ENCODE measurements at places on chromosomes 3 and 15.

DNA sequence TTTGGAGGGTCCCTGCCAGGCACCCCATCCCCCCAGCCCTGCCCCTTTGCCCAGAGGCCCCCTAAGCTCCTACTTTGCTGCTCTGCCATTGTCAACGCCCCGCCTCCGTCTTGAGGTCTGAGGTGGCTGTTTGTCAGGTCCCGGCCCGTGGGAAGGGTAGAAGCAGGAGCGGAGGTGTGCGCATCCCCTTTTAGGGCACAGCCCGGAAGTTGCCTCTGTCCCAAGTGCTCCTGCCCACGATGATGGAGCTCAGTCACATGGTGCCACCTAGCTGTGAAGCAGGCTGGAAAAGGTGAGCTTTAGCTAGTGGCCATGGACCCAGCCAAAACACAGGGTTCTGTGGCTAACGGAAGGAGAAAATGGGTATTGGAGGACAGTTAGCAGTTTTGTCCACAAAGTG lies 28.5 kb upstream of the LCTL start:
- DNase-seq = no peak

DNA sequence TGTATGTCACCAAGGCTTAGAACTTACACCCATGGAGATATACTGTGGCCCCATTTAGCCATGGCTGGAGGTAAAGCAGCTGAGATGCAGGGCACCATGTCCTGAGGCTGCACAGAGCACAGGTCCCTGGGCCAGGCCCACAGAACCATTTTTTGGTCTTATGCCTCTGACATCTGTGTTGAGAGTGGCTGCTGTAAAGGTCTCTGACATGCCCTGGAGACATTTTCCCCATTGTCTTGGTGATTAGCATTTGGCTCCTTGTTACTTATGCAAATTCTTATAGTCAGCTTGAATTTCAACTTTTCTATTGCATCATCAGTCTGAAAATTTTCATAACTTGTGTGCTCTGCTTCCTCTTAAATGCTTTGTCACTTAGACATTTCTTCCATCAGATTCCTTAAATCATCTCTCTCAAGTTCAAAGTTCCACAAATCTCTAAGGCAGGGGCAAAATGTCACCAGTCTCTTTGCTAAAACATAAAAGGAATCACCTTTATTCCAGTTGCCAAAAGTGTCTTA lies 701.3 kb downstream of the EPHA3 start:
- no peak for DNase-seq

DNA sequence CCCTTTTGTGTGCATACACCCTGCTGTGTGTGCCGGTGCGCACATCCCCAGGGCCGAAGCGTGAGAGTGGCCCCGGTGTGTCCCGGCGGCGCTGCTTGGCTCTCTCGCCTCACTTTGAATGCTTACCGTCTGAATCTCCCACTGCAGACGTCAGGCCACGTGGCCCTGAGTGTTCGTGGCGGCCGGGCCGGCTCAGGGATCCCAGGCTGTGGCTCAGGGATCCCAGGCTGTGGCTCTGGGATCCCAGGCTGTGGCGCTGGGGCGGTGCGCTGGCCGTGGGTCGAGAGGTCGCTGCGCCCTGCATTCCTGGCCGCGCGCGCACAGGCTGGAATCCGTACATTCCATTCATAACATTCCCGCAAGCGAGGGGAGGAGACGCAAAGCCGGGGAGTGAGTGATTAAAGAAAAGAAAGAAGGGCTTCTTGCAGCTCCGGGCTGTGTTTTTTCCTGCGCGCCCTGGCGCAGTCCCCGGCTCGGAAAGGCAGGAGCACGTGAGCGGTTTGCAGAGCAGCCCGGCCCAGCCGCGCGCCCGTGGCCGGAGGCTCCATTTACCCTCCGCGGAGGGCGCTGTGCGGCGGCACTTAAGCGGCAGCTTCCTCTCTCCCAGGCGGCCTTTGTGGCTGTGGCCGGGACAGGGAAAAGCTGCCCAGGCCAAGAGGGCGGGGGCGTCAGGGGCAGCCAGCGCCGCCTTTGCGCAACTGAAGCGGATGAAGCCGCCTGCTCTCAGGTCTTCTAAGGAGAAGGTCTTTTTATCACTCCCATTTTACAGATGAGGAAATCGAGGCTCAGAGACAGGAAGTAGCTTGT lies 87.0 kb upstream of the ALDH1L1 start:
- DNase-seq = no peak

GRCh38 chr3:135447483-135447882 lies 518.0 kb upstream of the PPP2R3A start:
- DNase-seq = no peak

DNA sequence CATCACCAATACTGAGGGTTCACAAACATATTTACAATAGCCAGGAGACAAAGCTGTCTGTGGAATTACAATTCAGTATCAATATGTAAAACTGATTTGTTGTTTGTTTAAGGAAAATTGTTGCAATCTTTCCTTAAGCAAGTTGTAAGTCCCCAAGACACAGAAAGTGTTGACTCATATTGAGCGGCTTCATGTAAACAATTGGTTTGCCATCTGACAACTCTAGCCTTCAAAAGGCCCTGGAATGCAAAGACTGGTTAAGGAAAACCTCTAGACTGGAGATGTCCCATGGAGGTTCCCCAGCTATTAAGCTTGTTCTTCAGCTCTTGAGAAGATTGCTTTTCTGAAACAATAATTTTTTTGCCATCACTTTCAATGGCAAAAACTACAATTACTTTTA lies 283.7 kb upstream of the PROK2 start:
- DNase-seq = no peak

DNA sequence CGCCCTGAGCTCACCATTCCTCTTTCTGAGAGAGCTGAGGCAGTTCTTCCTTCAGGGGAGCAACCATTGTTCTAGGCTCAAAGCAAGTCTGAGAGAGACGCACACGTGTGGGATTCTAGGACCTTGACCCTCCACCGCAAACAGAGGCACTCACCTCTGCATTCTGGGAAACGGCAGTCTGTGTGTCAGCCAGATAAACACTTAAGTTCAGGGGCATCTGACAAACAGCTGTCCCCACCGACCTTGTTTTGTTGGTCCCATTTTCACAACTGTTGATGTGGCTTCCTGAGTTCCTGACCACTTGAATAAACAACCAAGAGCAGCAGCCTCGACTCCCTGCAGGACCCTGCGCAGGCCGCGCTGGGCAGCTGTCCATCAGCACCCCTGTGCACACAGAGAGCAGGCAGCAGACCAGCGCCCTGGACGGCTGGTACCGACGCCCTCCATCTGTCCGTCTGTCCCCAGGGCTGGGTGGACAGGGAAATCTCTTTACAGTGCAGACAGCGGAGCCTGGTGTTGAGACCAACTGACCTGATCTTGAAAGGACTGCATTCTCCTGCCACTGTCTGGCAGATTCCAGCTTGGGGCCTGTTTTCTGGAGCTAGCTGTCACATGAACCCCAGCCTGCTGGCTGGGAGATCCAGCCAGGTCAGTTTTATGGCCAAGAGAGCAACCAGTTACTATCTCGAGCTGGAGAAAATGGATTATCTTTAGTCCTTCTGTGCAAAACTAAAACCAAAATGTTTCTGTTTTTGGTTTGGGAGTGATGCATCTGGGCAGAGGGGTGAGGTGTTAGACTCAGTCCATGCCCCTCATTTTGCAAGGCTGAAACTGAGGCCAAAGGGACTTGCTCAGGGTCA lies 64.2 kb downstream of the FAM43A start:
- no peak for DNase-seq

DNA sequence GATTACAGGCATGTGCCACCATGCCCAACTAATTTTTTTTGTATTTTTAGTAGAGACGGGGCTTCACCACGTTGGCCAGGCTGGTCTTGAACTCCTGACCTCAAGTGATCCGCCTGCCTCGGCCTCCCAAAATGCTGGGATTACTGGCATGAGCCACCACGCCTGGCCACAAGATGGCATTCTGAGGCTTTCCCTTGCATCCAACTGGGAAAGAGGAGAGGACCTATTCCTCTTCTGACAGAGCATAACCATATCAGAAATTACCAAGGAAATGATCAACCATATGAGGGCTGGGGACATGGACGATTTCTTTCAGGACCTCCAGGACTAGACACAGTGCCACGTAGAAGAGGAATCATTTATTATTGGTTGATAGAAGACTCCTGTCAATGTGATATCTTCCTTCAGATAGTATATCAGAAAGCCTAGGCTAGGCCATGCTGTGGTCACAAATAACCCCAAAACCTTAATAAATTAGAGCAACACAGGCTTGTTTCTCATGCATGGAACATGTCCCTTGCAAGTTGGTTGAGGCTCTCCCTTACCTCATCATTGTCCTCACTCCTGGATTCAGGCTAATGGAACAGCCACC lies 372.3 kb upstream of the IL12A start:
- no peak for DNase-seq

GRCh38 chr3:108486941-108487340 lies 23.5 kb downstream of the MYH15 start:
- no peak for DNase-seq

DNA sequence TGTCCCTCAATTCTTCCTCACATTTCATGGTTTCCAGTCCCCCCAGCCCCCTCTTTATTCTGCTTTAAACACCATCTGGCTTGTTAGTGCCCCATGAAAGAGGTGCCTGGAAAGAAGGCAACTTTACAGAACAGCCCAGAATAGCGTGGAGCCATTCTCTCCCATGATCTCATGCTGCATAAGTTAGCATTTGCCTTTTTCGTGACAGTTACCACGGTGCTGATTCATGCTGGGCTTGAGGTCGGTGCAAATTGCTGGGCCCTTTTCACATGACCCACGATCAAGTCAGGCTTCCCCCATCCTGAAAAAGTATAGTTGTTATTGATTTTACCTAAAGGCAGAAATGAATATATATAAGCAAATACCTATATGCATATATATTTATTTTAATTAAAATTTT lies 29.6 kb downstream of the SQOR start:
- DNase-seq = no peak

GRCh38 chr15:51846463-51847230 lies 17.2 kb downstream of the TMOD3 start:
- no peak for DNase-seq

- DNase-seq = no peak
These were observed 502.9 kb downstream of the SHQ1 start for GRCh38 chr3:72345237-72345878.

DNA sequence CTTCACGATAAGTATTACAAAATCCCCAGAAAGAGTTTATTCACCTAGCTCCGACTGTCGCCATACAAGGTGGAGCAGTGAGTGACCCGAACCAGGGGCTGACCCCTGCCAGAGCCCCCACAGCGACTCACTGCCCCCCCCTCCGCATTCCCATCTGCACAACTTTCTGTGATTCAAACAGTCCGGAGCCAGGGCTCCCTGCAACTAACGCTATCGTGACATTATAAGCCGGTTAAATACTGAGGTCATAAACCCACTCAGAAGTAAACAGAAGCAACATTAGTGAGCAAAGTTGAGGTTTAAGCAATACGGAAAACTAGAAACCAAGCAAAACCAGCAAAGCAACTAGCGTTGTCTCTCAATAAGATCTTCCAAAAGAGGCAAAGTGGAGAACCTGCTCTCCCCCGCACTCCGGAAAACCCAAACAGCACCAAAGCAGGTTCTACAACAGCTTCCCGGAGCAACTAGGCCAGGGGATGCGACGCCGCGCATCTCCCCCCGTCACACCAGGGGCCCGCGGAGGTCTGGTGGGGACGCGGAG lies 642 bp downstream of the SCAP start:
- DNase-seq = no peak

DNA sequence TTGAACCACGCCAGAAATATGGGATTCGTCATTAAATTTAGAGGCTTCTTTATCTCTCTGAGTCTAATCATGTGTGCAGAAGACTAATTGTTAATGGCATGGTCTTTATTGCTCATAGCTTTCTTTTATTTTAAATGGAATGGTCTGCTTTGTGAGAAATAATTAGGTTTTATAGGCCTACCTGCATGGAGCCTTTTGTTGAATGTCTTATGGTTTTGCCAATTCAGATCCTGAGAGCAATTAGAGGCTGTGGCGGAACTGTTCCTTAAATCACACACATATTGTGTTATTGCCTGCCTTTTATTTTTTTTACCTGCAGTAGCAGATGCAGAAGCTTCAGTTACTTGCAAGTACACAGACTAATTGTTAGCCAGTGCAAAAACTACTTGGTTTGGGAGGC lies 306.2 kb downstream of the NLGN1 start:
- no peak for DNase-seq

DNA sequence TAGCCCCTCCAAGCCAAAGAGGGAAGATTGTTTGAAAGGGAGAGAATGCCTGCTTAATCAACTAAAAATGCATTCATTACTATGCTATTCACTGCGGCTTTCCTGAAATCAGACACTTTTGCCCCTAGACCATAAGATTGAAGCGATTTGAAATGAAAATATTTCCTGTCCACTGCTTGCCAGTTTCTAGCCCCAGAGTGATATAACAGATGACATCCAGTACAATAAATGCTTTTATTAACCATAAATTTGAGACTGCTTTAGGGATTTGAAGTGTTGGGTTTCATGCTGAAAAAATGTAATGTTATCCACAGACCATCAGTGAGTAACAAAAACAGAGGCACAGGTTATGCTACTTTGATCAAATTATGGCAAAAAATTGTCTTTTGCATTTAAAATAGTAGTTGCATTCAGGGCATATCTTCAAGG lies 14.1 kb downstream of the IL17RD start:
- no peak for DNase-seq

GRCh38 chr15:31331389-31331788 lies 4.8 kb downstream of the KLF13 start:
- DNase-seq = no peak

DNA sequence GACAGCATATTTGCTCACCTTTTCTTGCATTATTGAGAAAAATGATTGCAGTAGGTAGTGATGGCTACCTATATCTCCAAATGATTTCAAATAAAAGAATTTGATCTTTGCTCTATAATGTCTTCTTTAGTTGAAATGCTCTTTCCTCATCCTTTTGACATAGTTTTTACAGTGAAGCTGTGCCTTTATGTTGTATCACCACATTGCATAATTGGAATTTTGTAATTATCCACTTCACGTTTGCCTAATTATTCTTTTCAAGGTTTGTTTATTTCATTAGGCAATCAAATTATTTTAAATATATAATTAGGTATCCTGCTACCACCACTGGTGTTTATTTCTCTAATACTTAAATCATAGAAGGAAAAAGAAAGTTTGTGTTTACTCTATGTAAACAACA lies 21.3 kb upstream of the P2RY13 start:
- no peak for DNase-seq

- no peak for DNase-seq
These were observed 745.5 kb downstream of the NR2F2 start for GRCh38 chr15:97076011-97076410.

- DNase-seq = no peak
These were observed 25.6 kb downstream of the CPOX start for GRCh38 chr3:98567666-98568270.

- no peak for DNase-seq
These were observed 12.4 kb downstream of the ISG20 start for GRCh38 chr15:88651136-88651732.

DNA sequence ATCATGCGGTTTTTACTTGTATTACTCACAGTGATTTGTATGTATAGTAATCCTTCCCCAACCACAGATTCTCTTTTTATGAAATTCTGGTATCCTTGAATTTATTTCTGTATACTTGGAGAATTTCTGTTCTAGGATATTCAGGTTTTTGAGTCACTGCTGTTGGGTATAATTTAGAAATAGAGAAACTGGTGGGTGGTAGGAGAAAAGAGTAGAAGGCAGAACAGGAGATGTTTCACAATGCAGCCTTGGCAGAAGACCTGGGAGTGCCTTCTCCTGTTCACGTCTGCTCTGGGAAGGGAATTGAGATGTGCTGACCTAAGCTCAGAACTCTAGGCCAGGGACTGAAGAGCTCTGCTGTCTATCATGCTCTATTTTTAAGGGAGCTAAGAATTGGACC lies 193.6 kb downstream of the EPHB1 start:
- no peak for DNase-seq
